ENCODE measurements at places on chromosomes 2 and 18. TPM values are rescaled to one million over a fixed set of nuclear protein-coding genes. Genes with fewer than 3 reads are reported as not detected.

The C2orf68 gene
- 25.1 TPM for total RNA-seq

DNA sequence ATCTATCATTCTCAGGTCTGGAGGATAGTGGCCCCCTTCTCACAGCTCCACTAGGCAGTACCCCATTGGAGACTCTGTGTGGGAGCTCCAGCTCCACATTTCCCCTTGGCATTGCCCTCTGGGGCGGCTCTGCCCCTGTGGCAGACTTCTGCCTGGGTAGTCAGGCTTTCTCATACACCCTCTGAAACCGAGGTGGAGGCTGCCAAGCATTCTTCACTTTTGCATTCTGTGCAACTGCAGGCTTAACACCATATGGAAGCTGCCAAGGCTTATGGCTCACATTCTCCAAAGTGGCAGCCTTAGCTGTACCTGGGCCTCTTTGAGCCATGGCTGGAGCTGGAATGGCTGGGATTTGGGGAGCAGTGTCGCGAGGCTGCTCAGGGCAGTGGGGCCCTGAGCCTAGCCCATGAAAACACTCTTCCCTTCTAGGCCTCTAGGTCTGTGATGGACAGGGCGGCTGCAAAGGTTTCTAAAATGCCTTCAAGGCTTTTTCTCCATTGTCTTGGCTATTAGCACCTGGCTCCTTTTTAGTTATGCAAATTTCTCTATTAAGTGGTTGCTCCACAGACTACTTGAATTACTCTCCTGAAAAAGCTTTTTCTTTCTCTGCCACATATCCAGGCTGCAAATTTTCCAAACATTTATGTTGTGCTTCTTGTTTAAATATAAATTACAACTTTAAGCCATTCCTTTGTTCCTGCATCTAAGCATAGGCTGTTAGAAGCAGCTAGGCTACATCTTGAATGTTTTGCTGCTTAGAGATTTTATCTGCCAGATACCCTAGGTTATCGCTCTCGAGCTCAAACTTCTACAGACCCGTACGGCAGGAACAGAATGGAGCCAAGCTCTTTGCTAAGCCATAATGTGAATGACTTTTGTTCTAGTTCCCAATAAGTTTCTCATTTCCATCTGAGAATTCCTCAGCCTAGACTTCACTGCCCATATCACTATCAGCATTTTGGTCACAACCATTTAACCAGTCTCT is 206.5 kb downstream of the CPS1 start:
- no peak for DNase-seq

DNA sequence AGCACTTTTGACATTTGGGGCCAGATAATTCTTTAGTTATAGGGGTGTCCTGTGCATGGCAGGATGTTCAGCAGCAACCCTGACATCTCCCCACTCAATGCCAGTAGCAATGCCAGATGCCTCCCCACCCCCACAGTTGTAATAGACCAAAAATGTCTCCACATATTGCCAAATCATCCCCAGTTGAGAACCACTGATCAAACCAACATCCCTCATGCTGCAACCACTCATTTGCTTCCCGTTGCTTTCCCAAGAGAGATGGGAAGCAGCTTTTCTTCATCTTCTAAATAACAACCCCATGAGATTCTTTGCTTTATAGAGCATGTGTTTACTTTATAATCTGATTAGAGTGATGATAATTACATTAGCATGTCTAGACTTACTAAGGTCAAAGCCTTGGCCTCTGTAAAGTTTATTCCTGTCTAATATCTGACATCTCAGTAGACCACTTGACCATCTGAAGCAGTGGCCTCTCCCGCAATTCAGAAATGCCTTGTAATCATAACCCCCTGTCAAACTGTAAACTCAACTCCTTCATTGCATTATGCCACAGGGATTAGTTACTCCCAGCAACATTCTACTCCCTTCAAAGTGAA is 28.7 kb upstream of the C1D start:
- DNase-seq = no peak

The NCK2 gene
- total RNA-seq = 24.7 TPM

DNA sequence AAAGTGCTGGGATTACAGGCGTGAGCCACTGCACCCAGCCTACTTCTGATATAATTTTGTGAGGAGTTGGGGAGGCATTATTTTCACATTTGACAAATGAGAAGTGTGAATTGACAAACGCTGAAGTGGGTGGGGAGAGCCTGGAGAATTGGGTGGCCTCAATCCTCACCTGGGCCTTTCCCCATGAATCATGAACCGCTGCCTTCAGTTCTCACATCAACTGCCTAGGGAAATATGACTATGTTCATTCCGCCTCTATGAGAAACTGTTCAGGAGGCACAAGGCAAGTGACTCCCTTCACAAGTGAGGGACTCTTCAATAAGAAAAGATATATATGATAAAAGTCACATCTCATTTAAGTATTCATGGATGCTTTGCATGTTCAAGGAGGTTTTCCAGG is 96.6 kb upstream of the RND3 start:
- no peak for DNase-seq

- DNase-seq = no peak
Observed at GRCh38 chr2:203354966-203355365, 26.8 kb downstream of the ABI2 start.

The BZW1 gene
- total RNA-seq = 63.2 TPM
